Peyer's patch (tissue), 4 donors: ENCODE measurements at places on chromosomes 1 and 21. TPM values are rescaled to one million over a fixed set of nuclear protein-coding genes. Genes with fewer than 3 reads are reported as not detected.

GRCh38 chr1:93613898-93614297, 67.7 kb downstream of the BCAR3 start:
- H3K36me3 ChIP-seq: no peaks in the 10 kb centered on the region
- no peaks in the 10 kb centered on the region for H3K27me3 ChIP-seq
- no peak for DNase-seq
- peaks cover 8% of the 10 kb centered on the region for H3K4me1 ChIP-seq
- H3K4me3 ChIP-seq: peak overlapping the region; percentile 6

DNA sequence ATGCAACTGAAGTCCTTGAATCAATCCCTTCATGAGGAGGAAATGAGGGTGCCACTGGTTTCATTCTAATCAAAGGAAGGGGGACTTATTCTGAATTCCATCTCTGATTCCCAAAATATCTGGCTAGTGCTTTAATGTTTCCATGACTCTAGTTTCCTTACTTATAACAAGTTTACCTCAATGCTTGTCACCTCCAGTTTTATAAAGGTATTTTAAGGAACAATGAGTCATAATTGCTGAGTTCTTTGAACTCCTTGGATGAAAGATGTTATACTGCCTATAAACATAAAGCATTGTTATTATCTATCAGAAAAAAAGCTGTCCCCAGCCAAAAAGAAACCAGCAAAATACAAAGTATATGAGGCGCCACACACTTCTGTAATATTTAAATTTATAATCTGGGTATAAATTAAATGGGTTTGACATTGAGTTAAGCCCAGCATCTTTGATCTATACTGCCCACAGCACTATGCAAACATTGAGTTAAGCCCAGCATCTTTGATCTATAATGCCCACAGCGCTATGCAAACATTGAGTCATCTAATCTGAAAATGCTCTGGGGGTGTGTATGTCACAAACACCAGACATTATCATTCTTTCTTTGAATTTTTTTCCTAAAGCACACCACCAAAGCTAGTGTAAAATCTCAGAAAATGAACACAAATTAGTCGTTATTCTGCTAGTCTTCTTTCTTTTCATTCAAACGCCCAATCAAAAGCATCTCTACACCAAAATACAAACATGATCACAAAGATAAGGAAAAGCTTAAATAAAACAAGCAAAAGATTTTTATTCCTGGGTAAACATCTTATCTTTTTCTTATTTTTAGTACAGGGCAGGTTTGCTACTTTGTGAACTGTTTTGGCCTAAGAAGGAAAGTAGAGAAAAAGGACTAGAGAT, 11.5 kb upstream of the CXADR start:
- DNase-seq: no peak
- no peak overlapping the region for H3K27ac ChIP-seq
- H3K27me3 ChIP-seq: no peaks in the 10 kb centered on the region
- H3K4me1 ChIP-seq: no peaks in the 10 kb centered on the region
- H3K36me3 ChIP-seq: no peaks in the 10 kb centered on the region

PM20D1 gene
- not detected for total RNA-seq

DNA sequence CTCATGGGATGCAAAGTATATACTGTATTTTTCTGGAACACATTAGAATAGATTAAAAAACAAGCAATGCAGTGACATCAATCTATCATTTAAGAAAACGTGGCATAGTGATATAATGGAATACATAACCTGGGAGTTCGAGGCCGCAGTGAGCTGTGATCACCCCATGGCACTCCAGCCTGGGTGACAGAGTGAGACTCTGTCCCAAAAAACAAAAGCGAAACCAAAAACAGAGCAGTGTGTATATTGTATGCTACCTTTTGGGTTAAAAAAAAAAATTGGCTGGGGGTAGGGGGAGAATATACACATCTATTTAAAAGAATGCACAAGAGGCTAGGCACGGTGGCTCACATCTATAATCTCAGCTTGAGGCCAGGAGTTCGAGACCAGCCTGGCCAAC, 13.5 kb downstream of the SLC2A1 start:
- H3K36me3 ChIP-seq: no peaks in the 10 kb centered on the region
- peaks cover 14% of the 10 kb centered on the region for H3K4me1 ChIP-seq
- no peak overlapping the region for H3K4me3 ChIP-seq
- H3K27me3 ChIP-seq: no peaks in the 10 kb centered on the region
- H3K27ac ChIP-seq: peak overlapping the region; percentile 77
- no peak for DNase-seq

BEND5 gene
- total RNA-seq: not detected

DNA sequence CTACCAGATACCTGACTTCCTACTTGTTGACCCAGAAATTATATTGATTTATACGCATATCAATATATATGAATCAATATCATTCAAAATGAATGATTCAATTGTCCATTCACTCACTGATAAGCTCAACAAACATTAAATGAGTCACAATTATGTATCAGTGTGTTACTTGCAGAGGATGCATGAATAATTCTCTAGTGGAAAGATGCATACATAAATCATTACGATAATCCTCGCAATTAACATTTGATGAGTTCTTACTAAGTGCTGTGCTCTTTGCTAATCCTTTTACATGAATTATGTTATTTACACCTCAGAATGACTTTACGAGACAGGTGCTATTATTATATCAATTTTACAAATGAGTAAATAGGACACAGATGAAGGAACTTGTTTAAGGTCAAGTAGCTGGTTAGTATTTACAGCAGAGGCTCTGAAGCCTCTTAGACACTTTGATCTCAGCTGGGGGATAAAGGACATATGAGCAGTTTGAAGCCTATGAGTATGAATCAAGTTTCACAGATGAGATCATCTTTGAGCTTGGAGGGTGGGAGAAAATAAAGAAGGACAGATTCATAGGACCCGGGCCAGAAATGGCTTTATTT, 112.8 kb upstream of the ADAMTS5 start:
- H3K27ac ChIP-seq: no peak overlapping the region
- no peaks in the 10 kb centered on the region for H3K36me3 ChIP-seq
- H3K4me1 ChIP-seq: no peaks in the 10 kb centered on the region
- H3K4me3 ChIP-seq: no peak overlapping the region
- no peaks in the 10 kb centered on the region for H3K27me3 ChIP-seq
- no peak for DNase-seq

- DNase-seq: no peak
- H3K4me3 ChIP-seq: peak overlapping the region; percentile 13
- no peaks in the 10 kb centered on the region for H3K36me3 ChIP-seq
- no peaks in the 10 kb centered on the region for H3K4me1 ChIP-seq
Measured at GRCh38 chr1:46543761-46544560, 7.5 kb downstream of the KNCN start.

CCDC181 gene
- total RNA-seq: not detected

CSMD2 gene
- total RNA-seq: 1.2 TPM

KCNA10 gene
- not detected for total RNA-seq

DNA sequence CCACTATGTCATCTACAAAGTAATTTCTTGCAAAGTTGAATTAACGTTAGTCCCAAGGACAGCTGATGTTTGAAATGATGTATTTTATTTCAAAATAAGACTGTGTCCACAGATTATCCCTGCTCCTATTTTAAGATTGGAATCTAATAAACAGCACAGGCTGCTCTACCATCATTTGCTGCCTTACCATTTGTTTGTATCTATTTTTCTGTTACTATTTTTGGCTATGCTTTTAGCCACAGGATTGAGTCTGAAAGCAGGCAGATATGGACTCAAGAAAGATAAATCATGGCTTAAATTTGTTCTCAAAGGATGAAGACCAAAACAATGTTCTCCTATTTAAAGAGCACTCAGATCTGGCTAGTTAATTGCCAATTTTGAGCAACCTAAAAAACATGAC, 105.3 kb downstream of the RGS2 start:
- peak overlapping the region; percentile 31 for H3K27ac ChIP-seq
- H3K36me3 ChIP-seq: no peaks in the 10 kb centered on the region
- no peaks in the 10 kb centered on the region for H3K27me3 ChIP-seq
- no peaks in the 10 kb centered on the region for H3K4me1 ChIP-seq
- no peak for DNase-seq
- no peak overlapping the region for H3K4me3 ChIP-seq

DNA sequence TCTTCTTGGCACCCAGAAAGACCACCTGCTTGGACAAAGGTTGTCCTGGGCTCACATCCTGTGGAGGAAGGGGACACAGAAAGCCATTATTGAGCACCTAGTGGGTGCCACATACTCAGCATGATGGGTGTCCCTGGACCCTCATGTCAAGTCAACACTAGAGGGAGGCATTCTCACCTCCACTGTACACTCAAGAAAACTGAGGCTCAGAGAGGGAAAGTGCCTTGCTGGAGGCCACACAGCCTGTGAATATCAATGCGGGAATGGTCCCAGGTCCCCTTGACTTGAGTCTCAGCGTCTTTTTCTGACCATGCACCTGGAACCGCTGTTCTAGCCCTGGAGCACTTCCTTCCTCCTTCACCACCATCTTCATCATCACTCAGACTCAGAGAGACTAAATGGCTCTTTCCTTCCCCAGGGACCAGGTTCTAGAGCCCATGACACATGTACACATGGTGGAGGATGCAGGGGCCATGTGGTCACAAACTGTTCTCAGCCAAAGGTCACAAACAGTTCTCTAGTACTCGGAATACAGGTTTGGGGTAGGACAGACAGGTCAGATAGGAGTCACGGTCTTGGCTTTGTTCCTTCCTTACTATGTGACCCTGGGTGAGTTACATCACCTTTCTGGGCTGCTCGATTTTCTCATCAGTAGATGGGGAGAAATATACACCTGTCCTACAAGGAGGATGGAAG, 89.2 kb upstream of the WNT4 start:
- H3K36me3 ChIP-seq: no peaks in the 10 kb centered on the region
- no peak for DNase-seq
- no peak overlapping the region for H3K4me3 ChIP-seq
- H3K27ac ChIP-seq: no peak overlapping the region
- H3K4me1 ChIP-seq: no peaks in the 10 kb centered on the region

TLCD4 gene
- 2.5 TPM for total RNA-seq

TTC24 gene
- total RNA-seq: not detected

PRELP gene
- 4.2 TPM for total RNA-seq

DNA sequence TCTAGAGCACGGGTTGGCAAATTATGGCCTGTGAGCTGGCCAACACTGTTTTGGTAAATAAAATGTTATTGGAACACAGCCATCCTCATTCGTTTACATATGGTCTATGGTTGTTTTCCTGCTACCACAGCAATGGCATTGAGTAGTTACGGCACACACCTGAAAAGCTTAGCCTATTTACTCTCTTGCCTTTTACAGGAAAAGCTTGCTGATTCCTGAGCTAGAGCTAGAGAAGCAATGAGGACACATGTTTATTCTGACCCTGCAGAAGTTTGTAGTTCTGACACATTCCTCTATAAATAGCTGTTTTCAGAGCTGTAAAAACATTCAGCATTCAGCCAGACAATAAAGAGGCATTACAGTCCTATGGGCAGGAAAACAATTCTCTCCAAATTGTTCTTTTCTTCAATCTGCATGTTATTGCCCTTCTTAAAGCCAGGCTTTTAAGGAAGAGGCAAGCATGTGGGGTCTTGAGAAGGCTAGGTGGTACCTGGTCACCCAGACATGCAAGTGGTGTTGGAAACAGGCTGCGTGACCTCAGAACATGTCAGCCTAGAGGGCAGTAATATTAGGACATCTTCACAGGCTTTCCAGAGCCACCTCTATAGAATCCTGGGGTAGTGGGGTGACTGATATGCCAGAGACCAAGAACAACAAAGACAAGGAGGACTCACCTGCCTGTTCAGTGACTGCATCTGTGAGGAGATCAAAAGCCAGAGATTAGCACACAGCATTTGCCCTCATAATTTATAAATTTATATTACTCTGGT, 1.6 kb downstream of the FCRL2 start:
- H3K4me1 ChIP-seq: peaks cover 8% of the 10 kb centered on the region
- H3K27ac ChIP-seq: no peak overlapping the region
- DNase-seq: no peak
- H3K36me3 ChIP-seq: no peaks in the 10 kb centered on the region
- no peak overlapping the region for H3K4me3 ChIP-seq

DNA sequence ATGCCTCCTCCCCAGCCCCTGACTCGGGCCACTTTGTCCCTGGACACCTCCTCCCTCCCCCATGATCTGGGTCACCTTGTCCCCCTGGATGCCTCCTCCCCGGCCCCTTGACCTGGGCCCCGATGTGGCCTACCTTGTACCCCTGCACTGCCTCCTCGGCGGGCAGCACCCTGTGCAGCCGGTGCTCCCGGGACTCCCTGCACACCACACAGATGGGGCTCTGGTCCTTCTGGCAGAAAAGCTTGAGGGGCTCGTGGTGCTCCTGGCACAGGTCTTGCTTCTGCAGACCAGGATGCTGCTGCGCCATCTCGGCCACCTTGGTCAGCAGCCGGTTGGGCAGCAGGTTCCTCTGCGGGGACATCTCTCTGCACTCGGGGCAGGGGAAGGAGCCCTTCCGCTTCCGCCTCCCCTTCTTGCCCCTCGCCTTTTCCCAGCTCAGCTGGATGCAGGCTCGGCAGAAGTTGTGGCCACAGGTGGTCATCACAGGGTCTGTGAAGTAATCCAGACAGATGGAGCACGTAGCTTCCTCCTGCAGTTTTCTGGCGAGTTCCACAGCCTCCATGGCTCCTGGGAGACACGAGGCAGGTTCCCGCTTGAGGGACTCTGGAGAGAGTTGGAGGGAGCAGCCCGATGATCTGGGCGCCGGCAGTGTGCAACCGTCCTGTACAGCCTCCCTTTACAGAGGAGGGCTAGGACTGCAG, 2.0 kb downstream of the TRIM17 start:
- DNase-seq: no peak
- peaks cover 7% of the 10 kb centered on the region for H3K4me1 ChIP-seq
- H3K27me3 ChIP-seq: peaks cover 5% of the 10 kb centered on the region
- H3K27ac ChIP-seq: no peak overlapping the region

DNA sequence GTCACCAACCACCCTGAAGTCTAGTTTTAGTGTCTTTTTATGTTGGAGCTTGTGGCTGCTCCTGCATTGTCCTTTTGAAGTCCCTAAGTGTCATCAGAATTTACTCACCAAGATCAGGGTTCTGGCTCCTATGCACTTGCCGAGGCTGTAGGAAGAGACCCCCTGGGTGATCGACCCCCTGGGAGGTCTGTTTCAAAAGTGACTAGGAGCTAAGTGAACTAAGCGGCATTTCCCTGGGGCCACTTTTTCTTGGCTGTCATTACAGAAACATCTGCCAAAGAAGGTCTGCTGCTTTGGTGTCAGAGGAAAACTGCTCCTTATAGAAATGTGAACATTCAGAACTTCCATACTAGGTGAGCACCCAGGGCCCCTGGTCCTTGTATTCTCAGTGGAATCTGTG, 39.4 kb downstream of the ACTN2 start:
- no peaks in the 10 kb centered on the region for H3K4me1 ChIP-seq
- H3K27ac ChIP-seq: no peak overlapping the region
- H3K36me3 ChIP-seq: no peaks in the 10 kb centered on the region

- DNase-seq: no peak
- no peak overlapping the region for H3K4me3 ChIP-seq
- H3K4me1 ChIP-seq: no peaks in the 10 kb centered on the region
- H3K27me3 ChIP-seq: no peaks in the 10 kb centered on the region
Measured at GRCh38 chr1:211735208-211736170, 60.1 kb upstream of the NEK2 start.

DNA sequence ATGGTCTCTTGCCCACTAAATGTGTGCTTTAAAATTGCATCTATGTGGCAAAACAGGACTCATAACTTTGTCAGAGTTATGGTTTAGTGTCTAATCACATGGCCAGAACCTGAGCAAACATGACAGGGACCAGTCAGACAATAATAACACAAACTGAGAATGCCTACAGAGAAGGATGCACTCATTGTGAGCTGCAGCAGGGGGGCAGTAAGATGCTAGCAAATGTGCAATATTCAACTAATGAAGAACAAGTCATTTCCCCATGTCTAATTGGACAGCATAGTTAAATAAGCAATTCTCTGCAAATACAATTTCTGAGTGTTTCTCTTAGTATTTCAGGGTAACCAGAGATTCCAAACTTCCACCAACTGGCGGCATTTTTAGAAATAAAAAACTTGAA, 30.8 kb downstream of the SPAG17 start:
- no peak for DNase-seq
- no peaks in the 10 kb centered on the region for H3K27me3 ChIP-seq
- H3K27ac ChIP-seq: no peak overlapping the region
- H3K4me1 ChIP-seq: no peaks in the 10 kb centered on the region
- no peak overlapping the region for H3K4me3 ChIP-seq
- no peaks in the 10 kb centered on the region for H3K36me3 ChIP-seq

SYPL2 gene
- not detected for total RNA-seq
